ENCODE measurements at places on chromosomes 11 and 22. TPM values are rescaled to one million over a fixed set of nuclear protein-coding genes. Genes with fewer than 3 reads are reported as not detected.

DNA sequence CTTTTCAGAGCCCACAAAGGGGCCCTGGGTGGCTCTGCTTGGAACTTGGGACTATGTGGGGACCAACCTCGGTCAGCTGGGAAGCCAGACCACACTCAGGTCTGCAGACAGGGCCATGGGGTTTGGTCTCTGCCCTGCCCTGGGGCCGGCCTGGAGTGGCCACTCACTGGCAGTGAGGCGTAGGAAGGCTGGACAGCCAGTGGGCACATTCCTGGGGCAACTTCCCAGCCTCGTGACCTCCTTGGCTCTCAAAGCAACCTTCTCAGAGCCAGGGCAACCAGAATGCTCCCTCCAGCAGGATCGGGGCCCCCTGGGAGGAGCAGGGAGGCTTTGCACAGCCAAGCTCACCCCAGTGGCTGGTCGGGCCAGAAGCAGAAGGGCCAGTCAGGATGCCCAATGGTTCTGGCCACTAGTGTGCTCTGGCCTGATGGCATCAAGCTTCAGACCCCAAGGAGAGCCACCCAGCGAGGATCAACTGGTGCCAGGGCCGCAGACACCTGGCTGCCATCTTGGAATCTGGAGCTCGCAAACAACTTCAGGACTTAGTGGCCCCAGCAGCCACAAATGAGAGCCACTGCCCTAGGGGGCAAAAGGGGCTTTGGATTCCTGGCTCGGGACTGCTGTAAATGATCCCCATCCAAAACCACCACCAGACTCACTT, 87.1 kb downstream of the MYEOV start:
- DNase-seq: no peak

The CHRM4 gene
- 6.1 TPM for total RNA-seq

DNA sequence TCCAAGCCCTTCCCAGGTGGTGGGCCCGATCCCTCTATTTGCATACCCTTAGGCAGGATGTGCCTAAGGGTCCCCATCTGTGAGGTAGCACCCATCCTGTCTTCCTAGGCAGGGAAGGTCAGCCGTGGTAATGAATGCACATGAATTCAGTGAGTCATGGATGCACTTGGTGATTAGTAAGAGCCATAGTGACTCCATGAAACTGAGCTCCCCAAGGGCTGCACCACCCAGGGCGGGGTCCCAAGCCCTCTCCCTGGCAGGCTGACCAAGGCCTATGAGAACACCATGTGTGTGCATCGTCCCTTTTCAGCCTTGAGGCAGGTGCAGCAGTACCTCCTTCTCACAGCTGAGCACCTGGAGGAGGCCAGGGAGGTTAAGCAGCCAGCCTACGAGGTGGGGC, 15.6 kb upstream of the SUSD2 start:
- no peak for DNase-seq

DNA sequence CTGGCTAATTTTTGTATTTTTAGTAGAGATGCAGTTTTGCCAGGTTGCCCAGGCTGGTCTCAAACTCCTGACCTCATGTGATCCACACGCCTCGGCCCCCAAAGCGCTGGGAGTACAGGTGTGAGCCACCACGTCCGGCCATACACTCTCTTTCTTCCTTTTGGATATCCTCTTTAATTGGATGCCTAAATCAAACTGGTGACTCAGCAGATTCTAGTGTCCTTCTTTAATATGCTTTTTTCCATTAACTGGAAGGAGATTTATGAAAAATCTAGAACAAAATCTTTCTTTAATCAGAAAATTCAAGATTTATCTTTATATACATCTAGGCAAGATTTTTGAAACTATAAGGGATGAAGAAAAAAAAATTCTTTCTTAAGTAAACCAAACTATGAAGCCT, 969.3 kb upstream of the CCDC90B start:
- DNase-seq: no peak

DNA sequence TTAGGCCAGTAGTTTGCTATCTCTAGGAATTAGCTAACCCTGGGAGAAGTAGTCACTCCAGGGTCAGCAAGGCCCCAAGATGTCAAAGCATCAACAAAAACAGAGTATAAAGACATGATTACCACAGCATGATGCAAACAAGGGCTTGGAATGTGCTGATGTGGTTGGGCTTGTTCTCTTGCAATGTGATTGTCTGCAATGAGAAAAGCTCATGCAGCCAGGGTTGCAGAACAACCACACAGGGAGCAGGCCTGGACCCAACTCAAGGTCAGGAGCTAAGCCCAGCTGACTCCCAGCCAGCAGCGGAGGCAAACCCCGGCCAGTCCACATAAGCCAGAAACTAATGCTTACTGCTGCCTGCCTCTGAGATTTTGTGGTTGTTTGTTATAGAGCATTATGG, 132.4 kb upstream of the ZC3H12C start:
- no peak for DNase-seq

The GUCY1A2 gene
- 108 TPM for total RNA-seq

The MDK gene
- total RNA-seq: 11.4 TPM

DNA sequence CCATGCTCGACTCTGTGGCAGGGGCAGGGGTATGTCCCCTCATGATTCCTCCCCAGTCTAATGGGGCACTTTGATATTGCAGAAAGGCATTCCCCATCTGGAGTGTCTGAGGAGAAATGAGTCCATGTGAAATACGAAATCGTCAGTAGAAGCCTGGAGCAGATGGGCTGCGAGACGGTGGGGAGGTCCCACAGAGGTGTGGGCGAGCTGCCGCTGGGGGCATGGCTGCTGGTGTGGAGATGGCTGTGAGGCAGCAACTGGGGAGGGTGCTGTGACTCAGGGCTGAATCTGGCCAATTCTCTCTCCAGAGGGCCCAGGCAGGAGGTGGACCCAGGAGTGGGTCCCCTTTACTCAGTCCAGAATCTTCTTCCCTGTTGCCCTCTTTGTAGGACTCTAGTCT, 11.2 kb downstream of the KCTD21 start:
- DNase-seq: no peak

GRCh38 chr22:36797911-36798673, 18.7 kb downstream of the PVALB start:
- DNase-seq: no peak

The KCNK4 gene
- 1.6 TPM for total RNA-seq

DNA sequence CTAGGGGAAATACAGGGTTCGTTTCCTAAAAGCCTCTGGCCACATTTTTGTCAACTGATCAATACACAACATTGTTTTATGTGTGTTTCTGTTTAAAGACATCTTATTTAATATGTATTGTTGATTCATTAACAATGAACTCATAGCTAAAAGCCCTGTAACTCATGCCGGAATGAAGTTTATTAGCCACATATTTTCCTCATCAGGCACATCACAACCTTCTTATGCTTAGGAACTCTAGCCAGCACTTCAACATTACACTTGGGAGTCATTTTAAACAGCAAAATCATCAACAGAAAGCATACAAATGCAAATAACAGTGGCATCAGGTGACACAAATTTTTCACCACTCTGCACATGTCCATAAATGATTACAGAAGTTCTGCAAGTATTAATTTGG, 15.1 kb upstream of the BLID start:
- no peak for DNase-seq

DNA sequence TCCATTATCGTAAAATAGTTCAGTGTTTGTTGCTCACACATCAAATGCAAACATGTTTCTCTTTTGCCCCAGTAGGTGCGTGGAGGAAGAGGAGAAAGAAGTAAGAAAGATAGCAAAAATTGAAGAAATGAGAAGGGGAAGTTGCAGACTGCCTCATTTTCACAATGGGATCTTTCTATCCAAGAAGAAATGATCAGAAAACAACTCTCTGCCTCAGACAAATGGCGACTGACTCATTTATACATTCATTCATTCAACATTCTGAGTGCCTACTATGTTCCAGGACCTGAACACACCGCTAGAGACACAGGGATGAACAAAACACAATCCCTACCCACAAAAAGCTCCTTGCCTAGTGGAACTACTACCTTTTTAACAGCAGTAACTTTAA, 367 bp downstream of the HPS5 start:
- DNase-seq: no peak

The CAVIN3 gene
- 7.3 TPM for total RNA-seq

DNA sequence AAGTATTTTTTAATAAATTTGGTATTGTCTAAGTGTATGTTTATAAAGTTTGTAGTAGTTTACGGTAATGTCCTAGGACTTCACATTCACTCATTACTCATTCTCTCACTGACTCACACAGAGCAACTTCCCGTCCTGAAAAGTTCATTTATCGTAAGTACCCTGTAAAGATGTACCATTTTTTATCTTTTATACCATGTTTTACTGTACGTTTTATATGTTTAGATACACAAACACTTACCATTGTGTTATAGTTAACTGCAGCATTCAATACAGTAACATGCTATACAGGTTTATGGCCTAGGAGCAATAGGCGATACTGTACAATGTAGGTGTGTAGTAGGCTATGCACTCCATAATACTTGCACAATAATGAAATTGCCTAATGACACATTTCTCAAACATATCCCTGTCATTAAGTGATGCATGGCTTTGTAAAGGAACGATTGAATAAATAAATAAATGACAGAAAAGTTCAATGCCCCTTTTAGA, 12.5 kb upstream of the CARD18 start:
- no peak for DNase-seq

- no peak for DNase-seq
Observed at GRCh38 chr11:102293873-102294601, 23.2 kb upstream of the BIRC3 start.

The SERPING1 gene
- total RNA-seq: 7.3 TPM

- peak; percentile 31 for DNase-seq
Observed at GRCh38 chr11:66956689-66957290, 1.4 kb downstream of the PC start.

DNA sequence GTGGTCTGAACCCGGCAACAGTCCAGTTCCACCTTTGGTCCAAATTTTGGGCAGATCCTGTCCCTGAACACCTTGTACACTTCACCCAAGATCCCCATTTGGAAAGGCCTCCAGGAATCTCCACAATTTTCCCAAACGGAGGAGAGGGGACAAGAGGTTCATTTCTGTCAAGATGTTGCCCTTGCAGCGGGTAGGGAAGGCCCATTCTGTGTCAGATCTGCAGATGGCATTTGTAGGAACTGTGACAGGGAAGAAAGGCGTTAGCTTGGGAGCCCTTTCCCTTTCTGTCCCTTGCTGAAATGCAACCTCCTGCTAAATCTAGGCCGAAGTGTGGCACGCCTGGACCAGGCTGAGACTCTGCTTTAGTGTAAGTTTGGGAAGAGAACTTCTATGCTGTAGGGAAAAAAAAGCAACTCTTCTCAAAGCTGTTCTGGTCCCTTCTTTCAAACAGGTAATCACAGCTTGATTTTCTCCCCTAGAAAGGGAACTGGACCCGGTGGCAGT, 86.0 kb downstream of the SCN3B start:
- no peak for DNase-seq

DNA sequence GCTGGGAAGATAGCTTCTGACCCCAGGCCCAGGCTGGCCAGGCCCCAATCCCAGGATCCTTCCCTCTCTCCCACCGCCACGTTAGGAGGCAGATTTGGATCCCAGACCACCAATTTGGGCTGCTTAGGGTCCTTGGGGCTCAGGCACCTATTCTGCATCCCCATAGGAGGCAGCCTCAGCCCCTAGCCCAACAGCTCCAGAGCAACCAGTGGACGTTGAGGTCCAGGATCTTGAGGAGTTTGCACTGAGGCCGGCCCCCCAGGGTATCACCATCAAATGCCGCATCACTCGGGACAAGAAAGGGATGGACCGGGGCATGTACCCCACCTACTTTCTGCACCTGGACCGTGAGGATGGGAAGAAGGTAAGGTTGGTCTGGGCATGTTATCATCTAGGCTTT, 16.1 kb downstream of the TUB start:
- no peak for DNase-seq

The DEUP1 gene
- total RNA-seq: 0.82 TPM

The MS4A15 gene
- not detected for total RNA-seq
